ENCODE measurements at places on chromosomes 6 and 20.

DNA sequence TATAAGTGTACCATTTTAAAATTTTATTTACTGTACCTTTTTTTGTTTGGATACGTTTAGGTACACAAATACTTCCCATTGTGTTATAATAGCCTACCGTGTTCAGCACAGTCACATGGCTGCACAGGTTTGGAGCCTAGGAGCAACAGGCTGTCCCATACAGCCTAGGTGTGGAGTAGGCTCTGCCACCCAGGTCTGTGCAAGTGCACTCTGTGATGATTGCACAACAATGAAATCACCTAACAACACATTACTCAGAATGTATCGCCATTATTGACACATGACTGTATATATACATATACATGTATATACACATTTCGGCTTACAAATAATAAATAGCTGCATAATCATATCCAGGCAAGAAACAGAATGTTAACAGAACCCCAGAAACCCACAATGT lies 15.4 kb downstream of the SERAC1 start:
- no peak for DNase-seq

DNA sequence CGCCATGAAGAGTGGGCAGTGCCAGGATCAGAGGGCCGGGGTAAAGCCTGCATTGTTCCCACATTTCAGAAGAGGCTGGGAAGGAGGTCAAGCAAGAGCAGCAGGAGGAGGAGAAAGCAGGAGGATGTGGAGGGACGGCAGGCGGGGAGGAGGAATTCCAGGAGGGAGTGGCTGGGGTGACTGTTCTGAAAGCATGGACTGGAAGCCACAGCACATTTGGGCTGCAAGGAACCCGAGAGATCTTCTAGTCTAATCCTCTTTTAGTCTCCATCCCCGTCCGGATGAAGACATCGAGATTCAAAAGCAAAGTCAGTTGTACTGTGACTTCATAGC lies 76.9 kb downstream of the FAM50B start:
- no peak for DNase-seq

- no peak for DNase-seq
These were observed 55.5 kb upstream of the ARMH2 start for GRCh38 chr6:24854077-24854666.

- DNase-seq: no peak
These were observed 7.8 kb downstream of the HCRTR2 start for GRCh38 chr6:55182016-55182650.

- DNase-seq: no peak
These were observed 9.7 kb downstream of the LINC00237 start for GRCh38 chr20:21096321-21097043.

- no peak for DNase-seq
These were observed 52.9 kb downstream of the RNF217 start for GRCh38 chr6:125015152-125015551.

DNA sequence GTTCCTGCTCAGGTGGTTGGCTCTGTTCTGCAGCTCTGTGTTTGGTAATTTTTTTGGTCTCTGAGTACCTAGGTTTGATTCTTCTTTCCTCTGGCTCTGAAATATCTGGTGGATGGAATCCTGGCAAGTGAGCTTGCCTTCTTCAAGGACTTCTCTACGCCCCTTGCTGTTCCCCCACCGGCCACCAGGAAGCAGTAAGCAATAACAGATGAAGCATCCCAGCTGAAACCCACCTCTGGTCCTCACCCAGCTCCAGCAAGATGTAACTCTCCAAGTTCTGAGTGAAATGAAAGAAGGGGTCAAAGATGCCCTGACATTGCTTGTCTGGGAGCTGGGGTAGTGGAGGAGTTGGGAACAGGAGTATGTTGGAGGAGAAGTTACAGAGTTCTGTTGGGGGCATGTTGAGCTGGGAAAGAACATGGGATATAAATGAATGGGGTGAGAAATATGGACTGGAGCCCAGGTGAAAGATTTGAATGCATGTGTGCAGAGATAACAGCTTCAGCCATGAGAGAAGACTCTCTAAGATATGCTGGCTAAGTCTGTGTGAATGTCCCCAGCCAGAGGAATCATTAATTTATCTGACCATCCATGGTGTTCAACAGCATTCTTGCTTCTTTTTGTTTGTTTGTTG lies 51.3 kb upstream of the GLP1R start:
- DNase-seq: no peak

GRCh38 chr6:1991332-1991878 lies 254.0 kb downstream of the GMDS start:
- DNase-seq: no peak

- DNase-seq: no peak
These were observed 52.3 kb downstream of the HBS1L start for GRCh38 chr6:135002229-135002844.

GRCh38 chr20:58188527-58188926 lies 39.9 kb downstream of the ANKRD60 start:
- no peak for DNase-seq

- DNase-seq: no peak
These were observed at the start of gene SLC35D3 for GRCh38 chr6:136921936-136922684. SLC35D3 (plus strand) TSS chr6:136922301; CDS start chr6:136922429, 128 bp downstream.

DNA sequence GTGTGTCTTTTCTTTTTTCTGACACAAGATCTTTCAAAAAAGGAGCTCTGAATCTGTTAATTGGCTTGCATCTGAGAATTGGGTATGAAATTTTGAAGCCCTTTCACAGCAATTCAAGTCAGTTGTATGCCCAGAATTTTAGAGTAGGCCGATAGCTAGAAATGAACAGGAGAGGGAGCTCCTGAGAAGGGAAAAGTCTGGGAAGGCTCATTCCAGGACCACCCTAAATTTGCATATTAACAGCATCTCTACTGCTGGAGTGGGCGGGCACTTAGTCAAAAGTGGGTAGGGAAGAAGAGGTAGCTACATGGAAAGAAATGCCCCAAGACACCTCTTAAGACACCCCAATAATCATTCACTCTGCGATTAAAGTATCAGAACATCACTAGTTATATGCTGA lies 928.3 kb downstream of the TBC1D32 start:
- no peak for DNase-seq

GRCh38 chr6:24903681-24904080 lies 32.1 kb downstream of the RIPOR2 start:
- DNase-seq: no peak

GRCh38 chr20:61460261-61461052 lies 208.4 kb downstream of the CDH4 start:
- no peak for DNase-seq

GRCh38 chr6:37784585-37784967 lies 35.0 kb upstream of the ZFAND3 start:
- no peak for DNase-seq

DNA sequence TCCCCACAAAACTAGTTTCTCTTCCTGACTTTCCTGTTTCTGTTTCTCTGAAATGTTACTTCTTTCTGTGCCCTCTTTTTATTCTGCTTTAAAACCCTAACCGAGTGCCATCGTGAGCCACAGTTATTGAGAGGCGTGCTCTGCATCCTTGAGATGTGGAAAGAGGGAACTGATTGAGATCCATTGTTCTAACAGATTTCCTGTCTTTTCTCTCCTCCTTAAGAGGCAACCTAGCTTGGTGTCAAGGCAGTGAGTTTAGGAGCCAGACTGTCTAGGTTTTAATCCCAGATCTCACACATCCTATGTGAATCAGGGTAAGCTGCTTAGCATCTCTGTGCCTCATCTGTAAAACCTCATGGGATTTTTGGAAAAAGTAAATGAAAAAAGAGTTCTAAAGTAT lies 57.5 kb downstream of the SNX9 start:
- no peak for DNase-seq

- no peak for DNase-seq
These were observed 270.1 kb upstream of the ARID1B start for GRCh38 chr6:156507106-156507505.

DNA sequence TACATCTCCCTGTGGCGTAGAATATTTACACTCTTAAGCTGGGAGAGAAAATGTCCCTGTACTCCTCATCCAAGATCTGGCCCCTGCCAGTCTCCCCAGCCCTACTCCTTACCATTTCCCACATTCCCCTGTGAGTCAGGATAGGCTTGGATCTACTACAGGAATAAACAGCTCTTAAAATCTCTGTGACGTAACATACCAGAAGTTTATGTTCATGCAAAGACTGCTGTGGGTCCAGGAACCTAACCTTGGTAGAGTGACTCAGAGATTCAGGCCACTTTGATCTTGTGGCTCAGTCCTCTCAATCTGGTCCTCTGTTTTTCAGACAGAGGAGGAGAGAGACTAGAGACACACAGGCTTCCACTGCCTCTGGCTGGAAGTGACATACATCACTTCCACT lies 38.5 kb upstream of the GPR6 start:
- no peak for DNase-seq

GRCh38 chr20:9353180-9353915 lies 161.0 kb upstream of the LAMP5 start:
- no peak for DNase-seq

- DNase-seq: no peak
These were observed 70.7 kb upstream of the TAB2 start for GRCh38 chr6:149246691-149247384.

DNA sequence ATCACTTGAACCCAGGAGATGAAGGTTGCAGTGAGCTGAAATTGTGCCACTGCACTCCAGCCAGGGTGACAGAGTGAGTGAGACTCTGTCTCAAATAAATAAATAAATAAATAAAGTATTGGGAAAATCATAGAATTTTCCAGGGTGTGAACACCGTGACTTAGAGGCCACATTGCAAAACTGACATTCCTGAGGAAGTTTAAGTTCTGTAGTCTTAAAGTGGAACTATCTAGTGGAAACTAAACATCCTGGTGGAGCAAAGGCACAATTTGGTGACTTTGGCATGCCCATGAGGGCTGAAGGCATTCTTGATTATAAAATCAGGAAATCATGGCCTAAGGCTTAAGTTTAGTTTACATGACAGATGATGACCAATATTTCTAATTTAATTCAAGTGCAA lies 32.7 kb upstream of the MCM3 start:
- no peak for DNase-seq

DNA sequence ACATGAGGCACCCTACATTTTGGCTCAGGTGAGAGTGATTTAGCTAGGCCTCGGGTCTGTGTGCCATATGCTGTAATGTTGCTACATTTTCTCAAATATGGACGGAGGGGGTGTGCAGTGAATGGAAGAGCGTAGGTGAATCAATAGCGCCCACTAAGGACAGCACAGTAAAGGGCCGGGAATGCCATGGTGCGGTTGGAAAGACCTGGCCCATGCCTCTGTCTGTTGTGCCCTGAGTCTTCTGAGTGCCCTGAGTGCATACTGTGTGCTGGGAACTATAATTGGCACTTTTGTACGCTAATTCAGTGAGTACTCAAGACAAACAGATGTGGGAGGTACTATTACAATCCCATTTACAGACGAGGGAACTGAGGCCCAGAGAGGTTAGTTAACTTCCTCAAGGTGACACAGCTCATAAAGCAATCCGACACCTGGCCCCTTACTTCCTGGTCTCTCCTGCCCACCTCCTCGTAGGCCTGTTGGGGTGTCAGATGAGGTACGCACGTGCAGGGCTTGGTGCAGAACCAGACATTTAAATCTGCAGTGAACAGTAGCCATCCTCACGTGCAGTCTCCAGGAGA lies 17.3 kb downstream of the SLC22A1 start:
- DNase-seq: no peak

GRCh38 chr6:31829633-31830283 lies 2.2 kb downstream of the HSPA1B start:
- no peak for DNase-seq

DNA sequence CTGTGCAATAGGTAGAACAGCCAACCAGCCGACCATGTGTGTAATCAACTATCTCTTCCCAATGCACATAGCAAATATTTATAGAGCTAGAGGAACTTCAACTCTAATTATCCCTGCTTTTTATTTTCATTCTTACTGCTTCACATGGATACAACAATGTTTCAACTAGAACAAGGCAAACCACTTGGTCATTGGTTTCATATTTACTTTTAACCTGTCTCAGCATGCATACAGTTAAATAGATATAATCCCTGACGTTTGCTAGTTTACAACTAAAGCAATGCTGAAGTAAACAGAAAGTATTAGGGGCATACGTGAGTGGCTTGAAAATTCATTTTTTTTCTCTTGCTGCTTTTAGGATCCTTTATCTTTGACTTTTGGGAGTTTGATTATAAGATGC lies 318.5 kb upstream of the MAP3K7 start:
- DNase-seq: no peak

GRCh38 chr20:45970646-45971424 lies 1.2 kb downstream of the ZNF335 start:
- no peak for DNase-seq

GRCh38 chr6:115838763-115839401 lies 221.8 kb downstream of the FRK start:
- no peak for DNase-seq

DNA sequence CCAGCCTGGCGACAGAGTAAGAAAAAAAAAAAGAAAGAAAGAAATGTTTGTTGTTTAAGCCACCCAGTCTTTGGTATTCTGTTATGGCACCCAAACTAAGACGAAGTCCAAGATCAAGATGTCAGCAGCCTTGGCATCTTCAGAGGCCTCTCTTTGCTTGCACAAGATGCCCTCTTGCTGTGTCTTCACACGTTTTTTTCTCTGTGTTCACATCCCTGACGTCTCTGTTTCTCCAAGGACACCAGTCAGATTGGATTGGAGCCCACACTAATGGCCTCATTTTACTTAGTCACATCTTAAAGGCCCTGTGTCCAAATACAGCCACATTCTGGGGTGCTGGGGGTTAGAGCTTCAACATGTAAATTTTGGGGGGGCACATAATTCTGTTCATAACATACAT lies 380.9 kb downstream of the GJA1 start:
- no peak for DNase-seq

- no peak for DNase-seq
These were observed 37.4 kb downstream of the FOXP4 start for GRCh38 chr6:41583565-41583964.

DNA sequence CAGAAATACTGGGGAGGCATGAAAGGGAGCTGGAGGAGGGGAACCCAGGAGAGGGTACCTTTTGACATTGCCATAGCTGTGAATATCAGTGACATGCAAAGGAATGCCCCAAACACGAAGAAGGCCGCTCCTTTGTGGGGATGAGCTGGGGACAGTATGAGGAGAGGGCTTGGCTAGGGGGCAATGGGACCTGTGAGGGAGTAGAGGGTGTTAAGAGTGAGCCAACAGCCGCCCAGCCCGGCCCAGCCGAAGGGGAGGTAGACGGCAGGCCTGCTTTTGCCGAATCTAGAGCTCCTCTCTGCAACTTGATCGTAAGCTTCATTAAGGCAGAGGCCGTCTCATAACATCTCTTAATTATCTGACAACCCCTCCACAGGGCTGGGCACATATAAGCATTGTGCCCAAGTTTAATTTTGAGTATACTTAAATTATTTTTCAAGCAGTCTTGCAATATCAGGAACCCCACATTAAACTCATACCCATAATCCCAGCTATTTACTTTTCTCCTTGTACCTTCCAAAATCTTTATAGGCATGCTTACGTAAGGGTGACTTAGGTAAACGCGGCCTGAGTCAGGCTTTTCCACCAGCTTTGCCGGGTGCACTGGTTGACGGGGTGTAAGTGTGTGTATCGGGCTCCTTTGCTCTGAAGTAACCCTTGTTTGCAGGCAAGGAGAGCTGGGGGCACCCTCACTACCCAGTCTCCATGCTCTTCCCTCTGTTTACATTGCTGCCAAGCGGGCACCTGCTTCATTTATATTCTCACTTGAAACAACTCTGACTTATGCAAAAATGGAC lies 24.9 kb upstream of the VEGFA start:
- DNase-seq: no peak

- DNase-seq: no peak
These were observed 140.3 kb downstream of the TBX18 start for GRCh38 chr6:84623956-84624680.

Measured in stimulated activated CD4-positive, alpha-beta T cell treated with anti-CD3 and anti-CD28 coated beads, Interleukin-1b, Interleukin-23, amount 100 ng/mL, for 24 hours (primary cell).